Ascending aorta (tissue), 2 donors: ENCODE measurements at places on chromosomes 5 and 9.

DNA sequence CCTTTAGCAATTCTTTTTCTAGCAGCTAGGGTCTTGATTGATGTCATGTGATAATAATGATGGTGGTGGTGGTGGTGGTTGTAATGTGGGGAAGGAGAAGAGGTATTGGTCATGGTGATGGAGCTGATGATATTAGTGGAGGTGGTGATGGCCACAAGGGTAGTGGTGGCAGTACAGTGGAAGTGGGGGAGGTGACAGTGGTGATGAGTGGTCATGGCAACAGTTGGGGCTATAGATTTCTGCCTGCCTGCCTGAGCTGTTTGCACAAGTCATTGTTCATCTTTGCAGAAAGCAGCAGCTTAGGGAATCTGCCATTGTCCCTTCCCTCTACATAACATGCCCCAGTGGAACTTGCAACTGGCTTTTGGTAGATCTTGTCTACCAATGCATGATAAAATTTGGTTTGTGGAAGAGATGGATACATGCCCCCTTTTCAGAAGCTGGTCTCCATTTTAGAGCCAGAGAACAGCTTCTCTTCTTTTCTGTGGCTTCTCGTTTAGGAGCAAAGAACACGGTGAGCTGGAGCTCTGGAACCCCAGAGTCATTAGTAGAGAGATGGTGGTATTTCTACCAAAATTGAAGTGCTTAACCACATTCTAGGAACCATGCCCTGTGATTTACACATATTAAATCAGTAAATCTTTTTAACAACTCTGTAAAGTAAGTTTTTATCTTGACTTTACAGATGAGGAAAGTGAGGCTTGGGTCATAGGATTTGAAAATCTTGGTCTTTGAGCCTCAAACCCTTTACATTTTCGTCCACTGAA is 100.3 kb downstream of the AOPEP start:
- H3K4me1 ChIP-seq, result peaks cover 5% of the 10 kb centered on the region
- H3K4me3 ChIP-seq, result no peak overlapping the region
- no peaks in the 10 kb centered on the region for H3K36me3 ChIP-seq
- no peaks in the 10 kb centered on the region for H3K27me3 ChIP-seq
- no peak for DNase-seq

DNA sequence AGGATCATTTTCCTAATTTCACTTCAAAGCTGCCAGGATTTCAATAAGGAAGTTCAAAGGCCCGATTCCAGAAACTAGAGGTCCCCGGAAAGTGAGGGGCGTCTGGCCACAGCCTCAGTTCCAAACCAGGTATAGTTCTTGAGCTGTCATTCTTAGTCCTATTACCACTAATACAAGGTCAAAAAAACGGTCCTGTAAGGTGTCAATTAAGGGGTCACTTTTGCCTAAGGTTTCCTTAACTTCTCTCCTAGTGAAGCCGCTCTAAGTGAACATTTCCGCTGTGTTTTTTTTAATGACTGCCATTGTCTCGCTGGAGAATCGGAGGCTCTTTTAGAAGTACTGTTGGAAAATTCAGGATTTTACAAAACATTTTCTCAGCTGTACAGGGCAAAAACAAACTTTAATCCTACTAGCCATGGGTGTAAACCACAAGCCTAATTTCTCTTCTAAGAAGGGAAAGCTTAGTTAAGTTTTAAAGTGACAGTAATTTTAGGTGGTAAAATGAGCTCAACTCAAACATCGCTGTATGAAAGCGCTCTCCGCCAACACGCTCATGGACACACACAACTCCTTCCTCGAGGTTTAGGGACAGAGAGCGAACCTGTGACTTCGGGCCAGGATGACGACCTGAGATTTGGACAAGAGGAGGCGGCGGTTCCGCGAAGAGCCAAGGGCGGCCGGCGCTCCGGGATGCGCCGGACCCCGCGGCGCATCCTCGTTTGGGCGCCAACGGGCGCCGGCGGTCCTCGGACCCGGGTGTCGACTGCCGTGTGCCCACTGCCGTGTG is 76.7 kb upstream of the IFNE start:
- no peaks in the 10 kb centered on the region for H3K36me3 ChIP-seq
- H3K4me3 ChIP-seq, result peak overlapping the region; percentile 62
- H3K27me3 ChIP-seq, result peaks cover 11% of the 10 kb centered on the region
- no peak for DNase-seq
- H3K27ac ChIP-seq, result no peak overlapping the region

- no peaks in the 10 kb centered on the region for H3K36me3 ChIP-seq
- no peaks in the 10 kb centered on the region for H3K4me1 ChIP-seq
- no peak overlapping the region for H3K4me3 ChIP-seq
- DNase-seq, result no peak
These were observed 267.6 kb downstream of the SPOCK1 start for GRCh38 chr5:137231540-137231939.

DNA sequence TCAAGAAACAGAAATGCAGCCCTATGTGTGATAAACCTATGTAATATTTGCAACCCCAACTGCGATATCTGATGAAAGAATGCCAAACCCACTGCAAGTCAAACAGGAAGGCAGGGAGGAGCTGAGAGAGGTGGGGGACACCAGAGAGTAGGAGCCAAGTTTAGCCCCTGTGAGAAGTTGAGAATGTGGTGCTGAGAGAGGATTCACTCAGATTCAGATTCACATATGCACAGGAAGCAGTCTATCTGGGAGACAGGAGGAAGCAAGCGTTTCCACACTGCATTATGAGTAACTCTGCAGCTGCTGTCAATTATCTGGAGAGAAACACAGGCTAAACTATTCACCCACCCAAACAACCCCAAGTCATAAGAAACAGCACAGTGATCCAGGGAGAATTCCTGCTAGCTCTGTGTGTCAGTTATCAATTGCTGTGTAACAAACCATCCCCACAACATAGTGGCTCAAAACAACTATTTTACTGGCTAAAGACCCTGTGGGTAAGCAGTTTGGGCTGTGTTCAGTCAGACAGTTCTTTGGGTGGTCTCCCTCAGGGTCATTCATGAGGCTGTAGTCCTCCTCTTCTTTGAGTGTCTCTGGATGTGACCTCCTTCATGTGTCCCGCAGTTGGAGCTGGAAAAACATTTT is 161.9 kb upstream of the RAI14 start:
- no peak overlapping the region for H3K4me3 ChIP-seq
- no peak for DNase-seq
- H3K4me1 ChIP-seq, result peaks cover 15% of the 10 kb centered on the region
- H3K27me3 ChIP-seq, result no peaks in the 10 kb centered on the region
- no peaks in the 10 kb centered on the region for H3K36me3 ChIP-seq

- no peaks in the 10 kb centered on the region for H3K36me3 ChIP-seq
- no peaks in the 10 kb centered on the region for H3K4me1 ChIP-seq
- no peak overlapping the region for H3K27ac ChIP-seq
These were observed 349.5 kb downstream of the AGTPBP1 start for GRCh38 chr9:85392260-85392659.

DNA sequence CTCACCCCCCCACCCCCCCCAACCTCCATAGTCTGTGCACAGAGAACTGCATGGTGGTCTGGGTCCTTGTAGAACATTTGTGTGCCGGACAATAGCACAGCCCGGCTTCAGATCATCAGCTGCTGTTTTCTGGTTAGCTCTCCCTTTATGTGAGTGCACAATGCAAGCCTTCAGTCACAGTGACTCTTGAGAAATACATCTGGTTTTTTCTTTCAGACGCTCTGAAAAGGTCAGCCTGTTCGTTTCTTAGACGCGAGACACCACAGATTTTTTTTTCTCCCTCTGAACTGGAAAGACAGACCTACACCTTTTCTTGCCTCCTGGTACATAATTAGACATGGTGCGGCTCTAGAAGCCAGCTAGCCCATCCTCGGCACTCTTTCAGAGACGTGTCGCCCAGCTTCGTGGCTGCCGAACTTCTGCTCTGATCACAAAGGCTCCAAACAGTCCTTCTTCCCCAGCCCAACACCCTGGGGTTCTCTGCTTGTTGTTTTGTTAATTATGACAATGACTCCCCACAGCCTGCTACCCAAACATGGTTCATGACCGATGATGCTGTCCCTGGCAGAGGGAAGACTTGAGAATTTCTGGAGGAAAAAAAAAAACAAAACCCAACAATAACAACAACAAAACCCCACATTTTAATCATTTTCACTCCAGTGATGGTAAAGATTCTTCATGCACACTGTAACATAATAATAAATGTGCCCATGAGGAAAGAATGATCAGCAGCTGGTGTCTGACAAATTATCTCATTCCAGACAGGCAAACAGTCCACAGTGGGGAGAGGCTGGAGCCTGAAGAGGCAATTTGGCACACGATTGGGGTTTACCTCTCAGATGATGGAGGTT is 241.4 kb upstream of the ZNF462 start:
- no peak overlapping the region for H3K27ac ChIP-seq
- no peaks in the 10 kb centered on the region for H3K27me3 ChIP-seq
- H3K4me3 ChIP-seq, result no peak overlapping the region
- no peaks in the 10 kb centered on the region for H3K36me3 ChIP-seq

DNA sequence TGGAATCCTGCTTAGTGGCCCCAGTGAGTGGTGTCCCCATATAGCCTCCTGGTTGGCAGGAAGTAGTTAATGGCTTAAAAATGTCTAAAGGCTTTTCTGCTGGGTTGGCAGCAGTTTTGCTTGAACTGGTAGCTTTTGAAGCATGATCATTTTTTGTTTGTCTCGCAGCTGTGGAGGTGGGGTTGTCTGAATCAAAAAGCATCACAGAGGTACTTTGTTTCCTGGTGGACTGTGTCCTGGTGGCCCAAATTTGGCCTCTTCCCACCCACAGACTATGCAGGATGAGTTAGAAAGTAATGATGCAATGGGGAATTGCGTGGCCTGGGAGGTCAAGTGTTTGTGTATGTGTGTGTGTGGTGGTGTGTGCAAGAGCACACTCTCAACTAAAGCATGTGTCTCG is 322.7 kb downstream of the ARHGEF28 start:
- no peaks in the 10 kb centered on the region for H3K27me3 ChIP-seq
- DNase-seq, result no peak

GRCh38 chr9:86768709-86769108 is 178.6 kb downstream of the GAS1 start:
- no peak overlapping the region for H3K4me3 ChIP-seq
- H3K27ac ChIP-seq, result no peak overlapping the region
- no peaks in the 10 kb centered on the region for H3K27me3 ChIP-seq
- no peaks in the 10 kb centered on the region for H3K36me3 ChIP-seq
- no peak for DNase-seq

GRCh38 chr5:10452768-10453331 is 11.2 kb downstream of the ROPN1L start:
- no peak for DNase-seq
- no peak overlapping the region for H3K4me3 ChIP-seq
- H3K27me3 ChIP-seq, result no peaks in the 10 kb centered on the region
- no peak overlapping the region for H3K27ac ChIP-seq
- peaks cover 15% of the 10 kb centered on the region for H3K4me1 ChIP-seq

DNA sequence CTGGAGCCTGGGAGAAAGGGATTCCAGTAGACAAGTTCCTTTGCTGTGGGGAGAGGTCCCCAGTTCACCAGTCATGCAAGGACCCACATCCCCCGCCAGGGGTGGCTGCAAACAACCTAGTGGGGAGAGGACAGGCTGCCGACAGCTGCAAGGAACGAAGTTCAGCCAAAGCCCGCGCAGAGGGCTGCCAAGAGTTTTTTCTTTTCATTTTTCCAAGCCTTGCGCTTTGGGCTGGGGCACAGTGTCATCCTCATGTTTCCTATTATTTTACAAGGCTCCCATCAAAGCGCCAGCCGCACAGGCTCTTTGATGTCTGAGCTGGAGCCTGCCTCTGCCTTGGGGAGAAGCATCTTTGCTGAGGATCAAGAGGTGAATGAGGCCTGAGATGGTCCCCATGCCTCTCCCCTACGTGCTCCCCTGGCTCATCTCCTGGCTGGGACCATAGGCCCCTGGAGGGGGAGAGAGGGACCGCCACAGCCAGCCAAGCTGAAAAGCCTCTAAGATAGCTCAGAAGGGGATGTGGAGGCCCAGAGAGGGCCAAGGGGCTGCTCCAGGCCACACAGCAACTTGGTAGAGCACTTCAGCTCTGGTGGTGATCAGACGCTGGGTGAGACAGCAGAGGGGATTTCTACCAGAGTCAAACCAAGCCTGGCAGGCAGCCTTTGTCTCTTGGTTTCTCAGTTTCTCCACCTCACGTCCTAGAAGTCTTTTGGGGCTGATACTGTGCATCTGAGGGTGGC is 50.4 kb upstream of the SYNPO start:
- peak; percentile 82 for DNase-seq
- no peaks in the 10 kb centered on the region for H3K36me3 ChIP-seq
- peak overlapping the region; percentile 4 for H3K4me3 ChIP-seq
- H3K27ac ChIP-seq, result peak overlapping the region; percentile 58

GRCh38 chr9:106843371-106843770 is 19.6 kb upstream of the ZNF462 start:
- DNase-seq, result no peak
- no peak overlapping the region for H3K4me3 ChIP-seq
- H3K4me1 ChIP-seq, result no peaks in the 10 kb centered on the region
- no peaks in the 10 kb centered on the region for H3K27me3 ChIP-seq
- no peak overlapping the region for H3K27ac ChIP-seq

GRCh38 chr5:132905938-132906337 is 32.5 kb downstream of the LEAP2 start:
- DNase-seq, result no peak
- no peak overlapping the region for H3K27ac ChIP-seq
- H3K4me1 ChIP-seq, result no peaks in the 10 kb centered on the region
- H3K4me3 ChIP-seq, result no peak overlapping the region

- no peaks in the 10 kb centered on the region for H3K4me1 ChIP-seq
- DNase-seq, result no peak
- H3K4me3 ChIP-seq, result no peak overlapping the region
- H3K27ac ChIP-seq, result no peak overlapping the region
These were observed 51.4 kb downstream of the CFAP77 start for GRCh38 chr9:132461281-132461896.

DNA sequence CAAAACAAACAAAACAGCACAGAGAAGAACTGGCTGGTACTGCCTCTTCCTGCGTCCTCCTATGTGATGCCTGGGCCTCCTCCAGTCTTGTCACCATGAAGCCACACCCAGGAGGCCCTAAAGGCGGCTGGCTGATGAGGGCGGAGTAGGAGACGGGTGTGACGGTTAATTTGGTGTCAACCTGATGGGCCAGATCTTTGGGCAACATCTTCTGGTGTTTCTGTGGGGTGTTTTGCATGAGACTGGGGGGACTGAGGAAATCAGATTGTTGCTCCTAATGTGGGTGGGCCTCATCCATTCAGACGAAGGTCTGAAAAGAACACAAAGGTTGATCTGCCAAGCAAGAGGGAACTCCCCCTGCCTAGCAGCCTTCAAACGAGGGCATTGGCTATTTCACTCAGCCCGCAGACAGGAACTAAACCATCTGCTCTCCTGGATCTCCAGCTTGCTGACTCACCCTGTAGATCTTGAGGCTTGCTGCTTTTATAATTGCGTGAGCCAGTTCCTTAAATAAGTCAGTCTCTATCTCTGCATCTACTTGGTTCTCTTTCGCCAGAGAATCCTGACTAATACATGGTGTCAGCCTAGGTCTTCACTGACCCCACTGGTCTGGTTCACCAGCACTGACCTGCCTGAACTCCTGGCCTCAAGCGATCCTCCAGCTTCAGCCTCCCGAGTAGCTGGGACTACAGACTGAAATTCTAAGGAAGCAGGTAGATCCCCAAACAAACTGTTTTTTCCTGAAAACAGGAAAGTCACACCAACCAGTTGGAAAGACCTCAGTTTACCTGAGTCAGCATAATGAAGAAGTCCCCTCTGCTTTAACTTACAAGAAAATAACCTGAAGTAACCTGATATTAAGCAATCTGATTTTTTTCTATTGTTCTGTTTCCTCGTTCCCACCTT is 12.8 kb upstream of the ZFP62 start:
- no peaks in the 10 kb centered on the region for H3K36me3 ChIP-seq
- H3K27me3 ChIP-seq, result no peaks in the 10 kb centered on the region
- no peak overlapping the region for H3K4me3 ChIP-seq
- H3K27ac ChIP-seq, result no peak overlapping the region
- no peaks in the 10 kb centered on the region for H3K4me1 ChIP-seq

GRCh38 chr5:73960023-73960422 is 334.0 kb downstream of the ARHGEF28 start:
- no peaks in the 10 kb centered on the region for H3K27me3 ChIP-seq
- no peak overlapping the region for H3K27ac ChIP-seq
- no peak overlapping the region for H3K4me3 ChIP-seq
- no peaks in the 10 kb centered on the region for H3K4me1 ChIP-seq
